Adipose tissue (tissue), 3 donors: ENCODE measurements at places on chromosomes 1 and 21. TPM values are rescaled to one million over a fixed set of nuclear protein-coding genes. Genes with fewer than 3 reads are reported as not detected.

GUCA2B gene
- polyA plus RNA-seq = 1.1 TPM

TEDDM1 gene
- not detected for polyA plus RNA-seq

PLEKHM2 gene
- 41.1 TPM for polyA plus RNA-seq

FBXO2 gene
- polyA plus RNA-seq = 45.9 TPM

IRF6 gene
- 2.0 TPM for polyA plus RNA-seq

MT1HL1 gene
- not detected for polyA plus RNA-seq

CD84 gene
- polyA plus RNA-seq = 1.0 TPM

YBX1 gene
- polyA plus RNA-seq = 714 TPM

CFH gene
- polyA plus RNA-seq = 6.4 TPM

RGS8 gene
- polyA plus RNA-seq = not detected

LYPD8 gene
- polyA plus RNA-seq = 0.22 TPM

RAB42 gene
- polyA plus RNA-seq = 5.7 TPM

TMEM81 gene
- 1.2 TPM for polyA plus RNA-seq

STUM gene
- polyA plus RNA-seq = 0.64 TPM

PPT1 gene
- 23.0 TPM for polyA plus RNA-seq

OR2T34 gene
- not detected for polyA plus RNA-seq

RNU1-1 gene
- polyA plus RNA-seq = not detected

OR2W3 gene
- 0.15 TPM for polyA plus RNA-seq

TNNI3K gene
- 1.7 TPM for polyA plus RNA-seq

PGLYRP3 gene
- not detected for polyA plus RNA-seq

FRRS1 gene
- polyA plus RNA-seq = 1.1 TPM

RPTN gene
- not detected for polyA plus RNA-seq

LRRC38 gene
- polyA plus RNA-seq = not detected

MINDY1 gene
- 12.0 TPM for polyA plus RNA-seq

ABCG1 gene
- 10.9 TPM for polyA plus RNA-seq

CFHR2 gene
- polyA plus RNA-seq = not detected

CPTP gene
- polyA plus RNA-seq = 16.5 TPM

SPATA1 gene
- 0.18 TPM for polyA plus RNA-seq

NVL gene
- polyA plus RNA-seq = 10.5 TPM
